ENCODE measurements at places on chromosomes 11 and 22. TPM values are rescaled to one million over a fixed set of nuclear protein-coding genes. Genes with fewer than 3 reads are reported as not detected.
A peak's percentile ranks its signal among the peaks of the same experiment; 100 is the strongest.

DNA sequence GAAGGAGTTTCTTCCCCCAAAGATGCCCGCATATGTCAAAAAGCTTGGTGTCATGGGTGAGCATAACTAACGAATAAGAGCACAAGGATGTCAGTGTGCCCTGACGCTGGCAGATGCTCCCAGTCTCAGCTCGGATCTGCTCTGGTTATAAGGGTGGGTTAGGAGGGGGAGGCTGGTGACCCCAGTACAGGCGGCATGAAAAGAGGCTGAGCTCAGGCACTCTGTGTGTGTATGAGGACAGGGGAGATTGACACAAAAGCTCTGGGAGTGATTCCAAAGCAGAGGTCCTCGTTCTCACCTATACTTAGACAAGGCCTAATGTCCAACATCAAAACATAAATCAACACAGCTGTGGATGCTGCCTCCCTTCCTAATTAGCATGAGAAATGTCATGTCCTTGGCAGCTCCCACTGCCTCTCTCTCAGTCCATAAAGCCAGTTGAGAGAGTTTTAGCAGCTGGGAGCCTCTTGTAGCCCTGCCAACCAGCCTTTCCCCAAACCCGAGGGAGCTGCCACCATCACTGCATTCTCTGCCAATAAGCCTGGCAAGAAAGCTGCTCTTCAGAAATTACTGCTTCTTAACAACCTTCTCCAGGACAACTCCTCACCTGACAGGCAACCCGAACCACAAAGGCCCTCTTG lies 59.8 kb downstream of the SC5D start:
- peak; percentile 80 for DNase-seq

GRCh38 chr11:85951428-85952107 lies 96.4 kb downstream of the CCDC83 start:
- DNase-seq: no peak

DNA sequence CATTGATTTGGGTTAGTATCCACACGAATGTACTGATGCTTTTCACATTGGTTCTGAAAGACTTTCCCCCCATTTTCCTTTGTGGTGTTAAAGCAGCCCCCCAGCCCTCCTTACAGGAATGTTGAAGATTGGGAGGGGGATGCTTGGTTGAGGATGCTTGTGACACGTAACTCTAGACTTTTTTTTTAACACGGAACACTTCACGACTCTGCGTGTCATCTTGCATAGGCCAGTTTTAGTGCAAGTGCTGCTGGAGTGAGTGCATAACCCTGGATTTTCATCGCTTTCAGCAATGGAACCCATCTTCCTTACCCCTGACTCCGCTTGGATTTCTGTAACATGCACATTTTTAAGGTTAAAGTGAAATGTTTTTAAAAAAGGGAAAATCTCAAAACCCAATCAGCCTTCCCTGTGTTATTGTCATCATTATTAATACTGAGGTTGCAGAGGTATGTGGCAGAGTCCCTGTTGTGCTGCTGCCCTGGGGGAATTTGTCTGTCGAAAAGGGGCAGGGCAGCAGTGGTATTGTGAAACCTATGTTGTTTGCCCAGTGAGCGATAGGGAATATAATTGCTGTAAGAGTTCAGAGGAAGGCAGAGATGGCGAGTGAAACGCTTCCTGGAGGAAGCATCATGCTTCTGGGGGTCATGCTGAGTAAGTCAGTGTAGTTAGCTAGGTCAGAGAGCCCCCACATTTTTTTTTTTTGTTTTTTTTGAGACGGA lies 12.1 kb downstream of the CECR2 start:
- DNase-seq: no peak

GRCh38 chr11:35909511-35910265 lies 34.2 kb upstream of the LDLRAD3 start:
- no peak for DNase-seq

GRCh38 chr22:30491381-30491780 lies 14.1 kb downstream of the SEC14L4 start:
- no peak for DNase-seq

GRCh38 chr11:102457056-102457677 lies 4.6 kb upstream of the TMEM123 start:
- DNase-seq: no peak

GRCh38 chr11:58654908-58655296 lies 32.4 kb downstream of the CNTF start:
- DNase-seq: no peak

GRCh38 chr11:11387207-11387606 lies 34.2 kb upstream of the CSNK2A3 start:
- DNase-seq: no peak

DNA sequence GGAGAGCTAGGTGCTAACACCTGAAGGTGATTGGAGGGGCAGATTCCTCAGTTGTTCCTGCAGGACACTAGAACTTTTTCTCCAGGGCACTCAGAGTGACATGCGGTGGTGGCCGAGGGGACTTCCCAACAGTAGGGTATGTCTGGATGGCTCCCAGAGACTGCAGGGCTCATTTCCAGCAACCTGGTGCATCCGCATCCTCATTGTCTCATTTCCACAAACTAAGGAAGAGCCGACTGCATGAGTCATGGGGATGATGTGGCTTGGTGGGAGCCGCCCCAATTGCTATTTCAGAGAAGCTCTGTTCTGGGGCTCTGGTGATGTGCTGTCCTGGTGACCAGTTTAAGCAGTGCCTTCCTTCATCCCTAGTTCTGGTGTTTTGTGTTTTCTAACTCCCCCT lies 2.8 kb upstream of the ROBO4 start:
- peak; percentile 60 for DNase-seq

DNA sequence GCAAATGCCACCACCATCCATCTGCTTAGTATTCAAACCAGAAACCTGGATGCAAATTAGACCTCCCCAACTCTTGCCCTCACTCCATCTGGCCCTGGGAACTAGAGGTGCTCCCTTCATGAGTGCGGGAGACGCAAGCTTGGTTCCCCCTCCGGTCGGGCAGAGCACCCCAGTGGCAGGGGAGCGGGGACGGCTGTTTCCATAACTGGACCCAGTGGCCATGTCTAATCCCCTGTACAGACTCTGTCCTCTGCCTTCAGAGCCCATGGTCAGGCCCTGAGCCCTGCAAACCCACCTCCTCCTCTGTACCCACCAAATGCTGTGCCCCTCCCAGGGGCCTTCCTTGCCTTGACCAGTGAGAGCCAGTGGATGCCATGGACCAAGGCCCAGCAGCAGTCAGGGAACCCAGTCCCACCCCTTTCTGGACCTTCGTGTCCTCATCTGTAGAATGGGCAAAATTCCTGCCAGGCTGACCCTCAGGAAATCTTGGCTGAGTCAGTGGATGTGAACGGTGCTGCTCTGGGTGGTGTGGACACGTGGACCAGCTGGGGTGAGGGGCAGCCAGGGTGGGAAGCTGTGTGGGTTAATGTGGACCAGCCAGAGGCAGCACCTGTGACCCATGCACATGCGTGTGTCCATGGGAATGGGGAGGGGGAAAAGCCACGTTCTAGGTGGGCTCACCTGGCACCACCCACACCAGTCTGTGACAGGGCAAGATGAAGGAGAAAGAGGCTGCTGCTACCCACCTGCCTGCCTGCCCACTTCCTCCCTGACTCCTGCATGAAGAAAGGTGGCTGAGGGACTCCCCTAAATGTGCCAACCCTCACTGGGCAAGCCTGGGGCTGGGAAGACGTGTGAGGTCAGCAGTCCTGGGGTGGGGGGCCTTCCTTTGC lies 72.8 kb downstream of the LRRC32 start:
- no peak for DNase-seq

GRCh38 chr11:61542705-61543104 lies 34.2 kb downstream of the LRRC10B start:
- DNase-seq: peak; percentile 62

DNA sequence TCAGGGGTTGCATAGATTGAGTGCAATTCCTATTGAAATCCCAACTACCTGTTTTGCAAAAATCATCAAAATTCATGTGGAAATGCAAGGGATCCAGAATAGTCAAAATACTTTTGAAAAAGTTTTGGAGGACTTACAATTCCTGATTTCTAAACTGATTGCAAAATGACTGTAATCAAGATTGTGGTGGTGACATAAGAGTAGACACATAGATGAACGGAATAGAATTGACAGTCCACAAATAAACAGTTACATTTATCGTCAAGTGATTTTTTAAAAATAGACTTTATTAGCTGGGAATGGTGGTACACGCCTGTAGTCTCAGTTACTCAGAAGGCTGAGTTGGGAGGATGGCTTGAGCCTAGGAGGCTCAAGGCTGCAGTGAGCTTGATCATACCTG lies 2.6 kb upstream of the SLC7A4 start:
- DNase-seq: no peak

- no peak for DNase-seq
These were observed 25.5 kb upstream of the RFPL3 start for GRCh38 chr22:32331918-32332725.

GRCh38 chr11:6876914-6877313 lies 489 bp downstream of the OR10A4 start:
- no peak for DNase-seq

DNA sequence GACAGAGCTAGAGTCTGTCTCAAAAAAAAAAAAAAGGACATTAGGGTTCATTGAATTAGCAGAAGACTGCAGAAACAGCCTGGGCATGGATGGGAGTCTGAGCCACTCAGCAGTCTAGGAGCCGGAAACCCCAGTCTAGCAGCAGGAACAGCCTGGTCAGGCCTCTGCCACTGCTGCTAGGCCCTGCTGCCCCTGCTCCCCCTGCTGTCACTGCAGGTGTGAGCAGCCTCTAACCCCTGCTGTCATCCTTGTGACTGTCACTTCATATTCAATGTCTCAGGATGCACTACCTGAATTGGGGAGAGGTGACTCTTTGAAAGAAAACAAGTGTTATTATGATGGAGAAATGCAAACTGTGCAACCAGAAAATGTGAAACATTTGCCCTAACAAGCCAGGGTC lies 7.0 kb upstream of the DDX17 start:
- DNase-seq: no peak

DNA sequence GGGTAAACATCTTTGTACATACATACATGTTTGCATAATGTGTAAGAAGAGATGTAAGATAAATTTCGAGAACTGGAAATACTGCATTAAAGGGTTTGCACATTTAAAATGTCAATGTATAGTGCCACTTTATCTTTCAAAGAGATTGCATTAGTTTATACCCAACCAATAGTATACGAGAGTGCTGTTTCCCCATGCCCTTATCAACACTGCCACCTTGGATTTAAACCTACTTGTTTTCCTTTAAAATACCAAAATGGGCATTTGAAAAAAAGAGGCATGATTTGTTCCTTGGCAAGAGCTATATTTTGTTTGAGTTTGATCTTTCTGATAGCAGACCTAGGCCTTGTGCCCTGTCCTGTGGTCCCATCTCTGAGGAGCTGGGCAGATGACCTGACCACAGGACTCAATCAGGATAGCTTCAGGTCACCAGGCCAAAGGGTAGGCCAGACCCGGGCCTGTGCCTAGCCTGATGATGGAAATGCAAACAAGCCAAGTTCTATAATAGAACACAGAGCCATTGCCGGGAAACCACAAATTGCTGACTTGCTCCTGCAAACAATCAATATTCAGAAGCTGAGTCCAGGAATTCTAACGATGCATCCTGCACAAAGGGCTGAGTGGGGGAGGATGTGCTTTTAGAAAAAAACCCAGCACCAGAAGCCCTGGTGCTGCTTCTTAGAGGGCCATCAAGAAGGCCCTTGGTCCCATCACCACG lies 16.9 kb upstream of the ALG8 start:
- no peak for DNase-seq

DNA sequence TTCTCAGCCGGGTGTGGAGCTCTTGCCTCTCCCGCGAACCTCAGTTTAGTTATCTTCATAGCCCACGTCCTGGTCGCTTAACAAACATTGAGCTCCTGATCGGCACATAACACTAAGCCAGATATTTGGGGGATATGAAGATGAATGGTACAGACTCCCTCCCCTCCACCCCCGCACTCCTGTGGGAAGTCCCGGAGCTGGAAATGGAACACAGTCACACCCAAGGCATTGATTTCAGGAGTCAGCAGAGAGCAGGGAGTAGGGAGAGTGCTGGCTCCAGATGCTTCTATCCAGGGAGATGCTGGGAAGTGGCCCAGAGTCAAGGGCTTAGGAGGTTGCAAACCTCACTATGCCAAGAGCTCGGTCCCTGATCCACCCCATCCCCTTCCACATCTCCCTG lies 26.1 kb upstream of the CABP7 start:
- DNase-seq: no peak

- DNase-seq: no peak
These were observed 53.6 kb downstream of the OSBPL5 start for GRCh38 chr11:3111466-3111865.

The OR5B21 gene
- not detected for total RNA-seq

The TREH gene
- under 0.01 TPM for total RNA-seq

The CNTN5 gene
- total RNA-seq: 6.2 TPM

The SMIM35 gene
- total RNA-seq: under 0.01 TPM

The SERPING1 gene
- total RNA-seq: 31.4 TPM

The OR51B2 gene
- 0.09 TPM for total RNA-seq

The MYBPC3 gene
- 0.13 TPM for total RNA-seq

The CARNS1 gene
- 29.2 TPM for total RNA-seq

The SLC5A4 gene
- 0.49 TPM for total RNA-seq

Measured in muscle of leg (tissue), 16 donors.